ENCODE measurements at places on chromosomes 5 and 9.

GRCh38 chr5:83547889-83548288 lies 76.3 kb downstream of the VCAN start:
- DNase-seq: no peak

GRCh38 chr9:108882052-108882888 lies 20.2 kb downstream of the ACTL7A start:
- DNase-seq: no peak

- no peak for DNase-seq
Measured at GRCh38 chr9:117706421-117707116, 2.4 kb downstream of the TLR4 start.

GRCh38 chr9:79768194-79768593 lies 196.4 kb downstream of the TLE4 start:
- no peak for DNase-seq

GRCh38 chr5:177468329-177468684 lies 5.1 kb downstream of the DBN1 start:
- DNase-seq: no peak

- DNase-seq: no peak
Measured at GRCh38 chr5:313806-314376, 7.6 kb upstream of the AHRR start.

DNA sequence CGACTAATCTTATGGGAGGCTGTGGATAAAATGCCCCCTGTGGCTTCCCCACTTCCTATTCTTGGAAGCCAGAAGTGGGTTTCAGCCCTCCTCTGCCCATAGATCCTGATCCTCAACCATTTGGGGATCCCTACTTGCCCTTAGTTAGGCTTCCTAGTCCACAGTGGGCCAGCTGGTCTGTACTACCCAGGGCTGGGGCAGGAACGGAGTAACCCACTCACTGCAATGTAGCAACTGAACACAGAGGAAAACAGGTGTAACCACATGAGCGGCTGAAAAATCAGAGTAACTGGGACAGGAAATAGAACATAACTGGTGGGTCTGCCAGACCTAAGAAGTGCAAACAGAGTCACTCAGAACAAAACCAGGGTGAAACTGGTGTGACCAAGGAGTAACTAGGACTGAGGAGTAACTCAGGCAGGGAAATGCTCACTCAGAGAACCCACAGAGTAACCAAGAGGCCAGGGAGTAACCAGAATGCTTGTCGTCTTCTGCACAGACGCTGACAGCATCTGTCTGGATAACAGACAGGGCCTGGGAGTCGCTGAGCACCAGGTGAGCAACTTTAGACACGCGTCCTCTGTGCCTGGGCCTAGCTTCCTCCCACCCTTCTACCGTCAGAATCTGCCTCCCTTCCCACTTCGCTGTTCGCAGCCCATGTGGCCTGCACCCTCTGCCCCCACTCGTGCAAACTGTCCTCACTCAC lies 1.0 kb downstream of the AQP3 start:
- no peak for DNase-seq

DNA sequence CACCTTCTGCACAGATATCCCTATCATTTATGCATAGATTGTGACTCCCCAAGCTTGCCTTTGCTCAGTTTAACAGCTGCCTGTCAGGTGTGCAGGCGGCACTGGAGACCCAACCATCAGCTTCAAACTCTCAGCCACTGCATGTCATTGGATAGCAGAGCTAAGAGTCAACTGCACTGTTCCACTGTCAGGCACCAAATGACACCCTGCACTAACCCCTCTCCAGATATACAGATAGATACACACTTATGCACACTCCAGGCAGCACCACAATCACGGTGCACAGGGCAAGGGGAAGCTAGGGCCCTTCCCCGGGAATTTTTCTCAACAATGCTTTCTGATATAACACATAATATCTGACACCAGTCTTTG lies 142.3 kb downstream of the BNC2 start:
- no peak for DNase-seq

DNA sequence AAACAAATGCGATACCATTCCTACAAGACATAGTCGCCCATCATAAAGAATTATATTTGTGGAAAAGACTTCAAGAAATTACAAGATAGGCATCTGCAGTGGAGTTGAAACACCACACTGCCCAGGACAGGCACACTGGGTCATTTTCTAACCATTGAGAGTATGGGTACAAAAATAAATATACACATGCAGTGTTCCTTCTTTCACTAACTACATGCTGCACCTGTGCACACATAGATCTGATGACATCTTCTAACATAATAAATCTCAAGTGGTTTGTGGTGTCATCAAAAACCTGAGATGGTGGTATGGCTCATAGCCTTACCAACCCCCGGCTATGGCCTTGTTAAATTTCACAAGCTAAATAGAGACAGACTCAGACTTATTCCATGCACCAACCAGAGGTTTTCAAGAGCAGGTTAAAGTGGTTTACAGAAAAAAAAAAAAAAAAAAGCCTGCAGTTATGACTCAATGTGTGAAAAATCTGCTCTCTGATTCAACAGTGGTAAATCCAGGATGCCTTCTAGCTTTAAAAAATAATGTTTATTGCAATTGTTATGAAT lies 12.4 kb upstream of the NFIB start:
- no peak for DNase-seq

- no peak for DNase-seq
Measured at GRCh38 chr5:125695996-125696655, 727.1 kb upstream of the GRAMD2B start.

DNA sequence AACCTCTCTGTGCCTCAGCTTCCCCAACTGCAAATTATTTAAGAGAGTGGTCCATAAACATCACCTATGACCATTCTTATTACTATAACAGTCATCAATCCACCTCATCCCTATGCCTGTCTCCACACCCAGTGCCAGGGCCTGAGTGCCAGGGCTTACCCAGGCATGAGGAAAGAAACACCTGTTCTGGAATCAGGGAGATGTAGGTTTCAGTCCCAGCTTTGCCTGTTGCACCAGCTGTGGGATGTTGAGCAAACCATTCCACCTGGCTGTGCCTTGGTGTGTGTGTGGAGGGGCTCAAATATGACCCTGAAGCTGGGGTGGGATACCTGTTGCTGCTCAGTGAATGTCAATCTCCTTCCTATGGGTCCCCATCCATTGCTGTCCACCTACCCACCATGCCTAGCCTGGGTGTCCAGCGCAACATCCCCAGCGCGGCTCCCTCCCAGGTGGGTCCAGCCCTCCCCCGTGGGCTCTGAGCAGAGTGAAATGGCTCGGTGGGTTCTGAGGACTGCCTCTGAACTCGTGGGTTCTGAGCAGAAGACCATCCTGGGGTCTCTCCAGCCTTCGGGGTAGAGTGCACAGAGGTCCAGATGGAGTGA lies 16.3 kb downstream of the AKNA start:
- no peak for DNase-seq

DNA sequence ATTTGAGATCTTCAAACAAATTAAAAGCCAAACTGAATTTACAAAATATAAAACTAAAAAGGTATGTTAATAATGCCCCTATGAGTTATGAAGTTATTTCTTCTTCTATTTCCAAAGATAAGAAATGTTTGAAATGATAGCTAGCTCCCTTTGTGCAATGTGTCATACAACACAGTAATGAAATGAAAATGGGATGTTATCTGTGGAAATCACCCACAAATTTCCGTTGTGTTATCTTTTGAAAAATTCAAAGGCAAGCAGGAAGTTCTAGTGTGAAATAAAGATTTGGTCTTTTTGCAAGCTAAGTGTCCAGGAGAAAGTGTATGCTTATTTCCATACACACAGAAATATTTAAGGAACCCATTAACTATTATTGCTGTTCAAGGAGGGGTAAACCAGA lies 375.3 kb upstream of the PRR16 start:
- no peak for DNase-seq

DNA sequence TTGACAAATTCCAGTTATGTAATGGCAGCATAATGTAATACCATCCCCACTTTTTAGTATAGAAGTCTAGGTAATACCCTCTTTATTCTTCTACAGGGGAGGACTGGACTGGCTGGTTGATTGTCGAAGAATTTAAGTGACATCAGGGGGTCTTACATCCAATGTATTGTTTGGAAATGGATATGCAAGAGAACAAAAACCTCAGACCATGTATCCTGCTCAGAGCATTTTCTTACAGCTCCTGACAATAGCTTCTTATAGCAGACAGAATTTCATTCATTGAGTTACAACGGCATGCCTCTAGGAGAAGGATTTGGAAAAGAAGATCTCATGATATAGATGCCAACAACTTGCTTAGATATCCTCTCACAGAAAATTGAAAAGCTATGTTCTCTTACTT lies 2032.3 kb downstream of the EFNA5 start:
- no peak for DNase-seq
